ENCODE measurements at places on chromosomes 1 and 21.

GRCh38 chr1:41053316-41053715, 31.8 kb upstream of the SLFNL1 start:
- no peak for DNase-seq

- DNase-seq: no peak
Measured at GRCh38 chr1:163273766-163274441, 47.9 kb upstream of the NUF2 start.

DNA sequence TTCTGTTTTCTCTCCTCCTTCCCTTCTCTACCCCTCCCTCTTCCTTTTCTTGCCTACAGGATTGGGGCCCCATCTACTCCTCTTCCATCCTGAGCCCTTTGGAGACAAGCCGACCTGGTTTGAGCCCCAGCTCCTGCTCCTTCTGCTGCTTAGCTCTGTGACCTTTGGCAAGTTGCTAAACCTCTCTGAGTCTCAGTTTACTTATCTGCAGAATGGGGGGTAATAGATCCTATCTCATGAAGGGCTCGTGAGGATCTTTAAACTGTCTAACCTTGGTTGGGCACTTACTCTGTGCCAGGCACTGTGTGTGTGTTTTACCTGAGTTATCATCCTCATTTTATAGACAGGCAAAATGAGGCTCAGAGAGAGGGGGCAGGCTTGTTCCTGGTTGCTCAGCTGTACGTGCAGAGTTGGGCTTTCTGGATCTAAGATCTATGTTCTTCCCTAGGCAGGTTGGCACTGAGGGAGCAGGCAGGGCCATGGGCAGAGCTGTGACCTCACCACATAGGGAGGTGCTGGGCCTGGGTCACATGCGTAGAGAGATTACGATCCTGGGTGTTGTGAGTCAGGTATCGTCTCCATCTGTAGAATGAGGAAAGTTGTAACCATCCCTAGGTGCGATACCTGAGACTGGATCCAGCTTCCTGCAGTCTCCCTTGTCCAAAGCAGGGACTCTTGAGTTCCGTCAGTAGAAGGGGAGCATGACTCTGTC, 58.5 kb downstream of the FOXO6 start:
- no peak for DNase-seq

DNA sequence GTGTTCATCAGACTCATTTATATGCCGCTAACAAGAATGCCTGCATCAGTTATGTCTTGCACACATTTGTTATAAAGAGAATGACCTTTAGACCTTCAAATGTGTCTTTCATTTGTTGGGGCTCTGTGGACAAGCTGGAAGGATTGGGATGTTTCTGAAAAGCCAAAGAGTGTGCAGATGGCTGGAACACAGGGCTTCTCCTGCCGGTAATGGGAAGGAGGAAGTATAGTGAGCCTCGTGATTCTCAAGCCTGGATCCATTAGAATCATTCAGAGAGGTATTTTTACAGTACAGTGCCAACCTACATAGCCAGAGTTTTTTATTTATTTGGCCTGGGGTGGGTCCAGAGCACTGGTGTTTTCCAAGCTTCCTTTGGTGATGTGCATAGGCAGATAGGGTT, 40.6 kb upstream of the ATP1A1 start:
- no peak for DNase-seq

GRCh38 chr1:110163591-110163990, 13.3 kb downstream of the SLC6A17 start:
- DNase-seq: no peak

DNA sequence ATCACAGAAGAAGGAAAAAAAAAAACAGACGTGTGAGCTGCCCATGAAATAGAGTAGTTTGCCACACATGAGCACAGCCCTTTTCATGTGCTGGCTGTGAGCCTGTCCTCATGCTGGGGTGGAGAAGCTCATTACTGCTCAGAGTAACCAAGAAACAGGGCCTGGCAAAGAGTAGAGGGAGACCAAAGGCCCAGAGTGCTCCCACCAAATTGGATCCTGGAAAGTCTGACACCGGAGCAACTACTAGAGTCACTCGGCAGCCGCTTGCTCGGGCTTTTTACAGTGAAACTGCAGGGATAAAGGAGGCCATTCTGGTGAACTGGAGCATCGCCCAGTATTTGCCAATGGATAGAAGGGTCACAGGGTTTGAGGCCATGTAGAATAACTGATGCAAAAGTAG, 64.4 kb upstream of the BARHL2 start:
- DNase-seq: no peak

DNA sequence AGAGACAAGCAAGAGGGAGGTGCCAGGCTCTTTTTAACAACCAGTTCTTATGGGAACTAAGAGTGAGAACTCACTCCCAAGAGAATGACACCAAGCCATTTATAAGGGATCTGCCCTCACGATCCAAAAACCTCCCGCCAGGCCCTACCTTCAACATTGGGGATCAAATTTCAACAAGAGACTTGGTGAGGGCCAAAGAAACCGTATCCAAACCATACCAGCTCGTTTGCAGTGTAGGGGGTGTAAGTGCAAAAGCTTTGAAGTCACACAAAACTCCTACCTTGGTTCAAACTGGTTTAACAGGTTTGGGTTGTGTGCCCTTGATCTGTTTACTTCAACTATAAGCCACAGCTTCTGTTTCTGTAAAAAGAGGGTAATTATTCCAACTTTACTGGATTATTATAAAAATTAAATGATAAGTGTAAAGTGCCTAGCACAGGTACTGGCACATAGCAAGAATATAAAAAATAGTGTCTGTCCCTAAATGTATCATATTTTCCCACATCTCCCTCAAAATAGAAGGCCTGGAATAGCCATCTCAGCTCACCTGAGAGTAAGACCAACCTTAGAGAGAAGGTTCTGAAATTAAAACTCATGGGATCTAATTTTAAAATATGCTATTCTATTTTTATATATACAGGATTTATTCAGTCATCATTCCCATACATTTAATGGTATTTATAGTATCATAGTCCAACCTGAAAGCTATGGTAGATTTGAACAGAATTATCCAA, 7.0 kb upstream of the USP25 start:
- DNase-seq: no peak

- DNase-seq: no peak
Measured at GRCh38 chr1:37047542-37047941, 13.2 kb upstream of the GRIK3 start.

DNA sequence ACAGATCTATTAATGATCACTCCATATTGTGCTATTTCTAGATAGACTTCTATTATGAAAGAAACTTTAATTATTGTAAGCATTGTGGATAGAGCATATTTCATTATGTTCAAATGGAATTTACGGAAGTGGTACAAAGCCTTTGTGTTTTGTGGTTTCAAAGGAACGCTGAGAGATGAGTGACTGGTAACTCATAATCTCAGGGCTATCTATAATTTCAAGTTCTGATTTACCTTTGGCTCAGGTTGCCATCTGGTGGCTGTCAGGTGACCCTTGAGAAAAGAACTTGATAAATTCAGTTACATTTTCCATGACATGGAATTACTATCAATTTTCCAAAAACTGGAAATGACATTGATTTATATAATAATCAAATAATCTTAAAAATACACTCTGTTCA, 12.2 kb downstream of the NTNG1 start:
- no peak for DNase-seq

GRCh38 chr1:154556422-154556821, 2.0 kb downstream of the UBE2Q1 start:
- DNase-seq: peak; percentile 69

GRCh38 chr1:236534151-236534651, 10.4 kb downstream of the LGALS8 start:
- DNase-seq: peak; percentile 62

DNA sequence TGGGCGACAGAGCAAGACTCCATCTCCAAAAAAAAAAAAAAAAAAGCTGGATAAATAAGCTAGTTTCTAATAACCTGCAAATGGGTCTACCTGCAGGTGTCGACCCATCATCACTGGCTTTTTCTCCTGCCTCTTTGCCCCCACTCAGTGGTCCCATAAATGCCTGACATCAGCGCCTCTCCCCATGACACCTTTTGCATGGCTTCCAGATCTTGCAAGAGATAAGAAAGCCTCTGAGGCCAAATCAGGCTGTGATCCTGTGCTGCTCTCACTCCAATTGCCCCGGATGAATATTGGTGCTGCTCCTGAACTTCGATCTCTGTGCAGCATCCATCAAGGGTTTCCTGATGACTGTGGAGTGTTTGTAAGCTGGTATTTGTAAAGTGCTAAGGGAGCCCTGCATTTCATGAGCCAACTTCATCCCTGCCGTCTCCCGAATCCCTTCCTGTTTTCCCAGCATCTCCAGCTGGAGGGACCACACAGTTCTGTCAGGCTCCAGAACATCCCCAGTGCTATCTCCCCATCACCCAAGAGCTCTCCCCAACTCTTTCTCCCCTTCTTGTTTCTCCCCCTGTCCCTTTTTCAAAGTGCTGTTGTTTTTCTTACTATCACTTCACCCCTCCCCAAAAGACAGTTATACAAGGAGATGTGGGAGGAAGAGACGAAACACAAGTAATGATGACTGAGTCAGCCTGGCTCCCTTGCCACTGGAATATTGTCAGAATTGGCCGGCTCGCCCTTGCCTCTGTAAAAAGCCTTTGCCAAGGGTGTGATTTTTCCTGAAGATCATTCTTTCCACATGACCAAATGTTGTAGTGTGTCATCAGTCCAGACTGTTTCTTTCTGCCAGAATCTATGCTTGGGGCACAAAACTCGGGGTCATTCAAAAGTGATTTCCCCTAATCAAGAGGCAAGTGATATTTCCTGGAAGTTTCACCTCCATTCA, 2.8 kb upstream of the EFHD2 start:
- peak; percentile 87 for DNase-seq

DNA sequence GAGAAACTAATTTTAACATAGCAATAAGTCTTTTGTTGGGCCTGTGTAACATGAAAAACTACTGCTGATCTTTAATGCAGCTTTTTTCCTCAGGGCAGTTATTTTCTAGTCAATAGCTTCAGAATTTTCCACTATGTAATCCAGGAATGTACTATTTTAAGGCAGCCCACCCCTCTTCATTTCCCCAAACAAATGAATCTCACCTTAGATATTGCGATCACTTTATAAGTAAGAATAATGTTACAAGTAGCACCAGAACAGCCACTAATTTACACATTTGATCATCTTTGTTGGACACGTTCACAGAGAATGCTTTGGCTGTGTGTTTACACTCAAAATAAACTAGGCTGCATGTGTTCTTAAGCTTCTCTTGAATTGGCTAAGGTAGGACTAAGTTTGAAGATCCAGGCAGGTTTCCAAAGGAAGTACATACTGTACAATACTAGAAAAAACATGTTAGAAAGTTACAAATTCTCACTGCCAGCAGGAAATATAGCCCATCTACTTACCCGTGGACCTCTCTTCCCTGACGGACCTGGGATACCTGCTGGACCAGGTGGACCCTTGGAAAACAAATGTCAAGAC, 41.7 kb downstream of the COL24A1 start:
- DNase-seq: no peak

DNA sequence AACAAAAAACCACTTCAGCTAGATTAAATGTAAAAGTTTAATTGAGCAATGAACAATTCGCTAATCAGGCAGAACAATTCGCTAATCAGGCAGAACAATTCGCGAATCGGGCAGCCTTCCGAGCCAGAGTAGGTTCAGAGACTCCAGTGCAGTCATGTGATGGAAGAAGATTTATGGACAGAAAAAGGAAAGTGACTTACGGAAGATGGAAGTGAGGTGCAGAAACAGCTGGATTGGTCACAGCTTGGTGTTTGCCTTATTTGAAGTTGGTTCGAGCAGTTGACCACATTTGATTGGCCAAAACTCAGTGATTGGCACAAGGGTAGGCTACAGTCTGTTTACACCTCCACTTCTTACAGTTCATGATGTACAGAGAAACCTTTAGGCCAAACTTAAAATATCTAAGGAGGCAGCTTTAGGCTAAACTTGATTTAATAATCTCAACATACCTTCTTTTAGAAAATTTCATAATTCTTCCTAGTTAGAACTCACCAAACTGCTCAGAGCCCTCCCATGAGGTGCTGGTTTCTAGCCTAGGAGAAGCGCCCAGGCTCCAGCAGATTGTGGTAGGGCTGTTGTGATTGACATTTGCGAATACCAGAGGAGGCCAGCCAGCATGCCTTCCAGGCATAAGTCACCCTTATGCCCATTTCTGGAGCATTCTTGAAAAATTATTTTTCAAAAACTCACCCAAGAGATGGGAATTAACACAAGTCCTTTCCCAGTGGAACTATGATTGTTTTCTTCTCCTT, 22.8 kb upstream of the KCNC4 start:
- DNase-seq: peak; percentile 79

- DNase-seq: no peak
Measured at GRCh38 chr1:35558374-35559316, 1.0 kb downstream of the NCDN start.

GRCh38 chr1:68016381-68016780, 34.0 kb downstream of the DIRAS3 start:
- DNase-seq: peak; percentile 50

DNA sequence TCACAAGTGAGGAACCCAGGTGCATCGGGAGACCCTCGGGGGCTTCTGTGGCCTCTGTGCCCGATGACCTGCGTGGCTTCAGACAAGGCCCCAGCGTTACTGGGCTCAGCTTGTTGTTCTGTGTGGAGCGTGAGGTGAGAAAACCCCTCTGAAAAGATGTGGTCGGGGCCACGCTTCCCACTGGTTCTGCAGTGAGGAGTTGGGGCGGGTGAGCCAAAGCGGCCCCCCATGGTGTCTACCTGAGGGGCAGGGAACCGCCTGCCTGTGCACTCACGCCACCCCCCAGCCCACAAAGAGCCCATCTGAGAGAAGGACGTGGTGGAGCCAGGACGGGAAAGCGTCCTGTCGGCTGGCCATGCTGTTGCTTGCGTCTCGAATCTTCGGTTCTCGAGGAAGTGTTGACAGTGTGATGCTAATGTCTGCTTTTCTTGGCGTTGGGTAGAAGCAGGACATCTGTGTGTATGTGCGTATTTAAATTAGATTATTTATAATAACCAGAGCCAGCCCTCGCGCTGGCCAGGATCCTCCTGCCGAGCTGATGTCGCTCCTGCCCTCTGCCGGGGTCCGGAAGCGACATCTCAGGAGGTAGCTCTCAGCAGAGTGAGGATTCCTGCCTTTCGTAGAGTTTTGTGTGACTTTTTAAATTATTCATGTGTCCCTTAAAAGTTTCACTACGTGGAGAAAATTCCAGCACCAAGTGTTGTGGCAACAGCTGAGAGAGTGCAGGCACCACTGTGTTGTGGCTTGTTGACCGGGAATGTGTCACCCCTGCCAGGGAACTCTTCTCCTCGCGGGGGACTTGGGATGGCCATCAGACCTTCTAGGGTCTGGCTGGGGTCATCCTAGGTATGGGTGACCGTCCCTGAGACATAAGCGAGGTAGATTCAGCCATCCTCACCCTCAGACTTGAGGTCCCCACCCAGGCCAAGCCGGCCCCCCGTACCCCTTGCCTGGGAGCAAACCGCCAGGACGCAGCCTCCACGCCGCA, 15.3 kb downstream of the TMEM201 start:
- DNase-seq: no peak

- no peak for DNase-seq
Measured at GRCh38 chr21:35923971-35924370, 136.4 kb downstream of the SETD4 start.

DNA sequence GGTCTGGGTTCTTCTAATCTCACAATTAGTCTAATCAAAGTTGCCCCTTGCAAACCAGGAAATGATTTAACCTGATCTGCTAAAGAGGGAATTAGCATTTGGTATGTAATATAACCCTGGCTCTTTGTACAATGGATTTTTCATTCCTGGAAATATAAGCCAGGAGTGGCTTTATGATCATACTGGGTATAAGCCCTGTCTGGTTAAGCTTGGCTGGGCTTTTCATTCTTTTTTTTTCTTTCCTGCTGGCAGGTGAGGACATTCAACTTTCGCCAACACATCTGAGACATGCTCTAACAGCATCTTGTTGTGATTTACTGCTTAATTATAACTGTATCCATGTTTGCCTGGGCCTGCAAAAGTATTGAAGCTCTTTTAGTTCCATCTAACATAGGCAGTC, 20.4 kb upstream of the SDE2 start:
- no peak for DNase-seq
